A549 (cell line): ENCODE measurements at places on chromosomes 2 and 18. TPM values are rescaled to one million over a fixed set of nuclear protein-coding genes. Genes with fewer than 3 reads are reported as not detected.

DNA sequence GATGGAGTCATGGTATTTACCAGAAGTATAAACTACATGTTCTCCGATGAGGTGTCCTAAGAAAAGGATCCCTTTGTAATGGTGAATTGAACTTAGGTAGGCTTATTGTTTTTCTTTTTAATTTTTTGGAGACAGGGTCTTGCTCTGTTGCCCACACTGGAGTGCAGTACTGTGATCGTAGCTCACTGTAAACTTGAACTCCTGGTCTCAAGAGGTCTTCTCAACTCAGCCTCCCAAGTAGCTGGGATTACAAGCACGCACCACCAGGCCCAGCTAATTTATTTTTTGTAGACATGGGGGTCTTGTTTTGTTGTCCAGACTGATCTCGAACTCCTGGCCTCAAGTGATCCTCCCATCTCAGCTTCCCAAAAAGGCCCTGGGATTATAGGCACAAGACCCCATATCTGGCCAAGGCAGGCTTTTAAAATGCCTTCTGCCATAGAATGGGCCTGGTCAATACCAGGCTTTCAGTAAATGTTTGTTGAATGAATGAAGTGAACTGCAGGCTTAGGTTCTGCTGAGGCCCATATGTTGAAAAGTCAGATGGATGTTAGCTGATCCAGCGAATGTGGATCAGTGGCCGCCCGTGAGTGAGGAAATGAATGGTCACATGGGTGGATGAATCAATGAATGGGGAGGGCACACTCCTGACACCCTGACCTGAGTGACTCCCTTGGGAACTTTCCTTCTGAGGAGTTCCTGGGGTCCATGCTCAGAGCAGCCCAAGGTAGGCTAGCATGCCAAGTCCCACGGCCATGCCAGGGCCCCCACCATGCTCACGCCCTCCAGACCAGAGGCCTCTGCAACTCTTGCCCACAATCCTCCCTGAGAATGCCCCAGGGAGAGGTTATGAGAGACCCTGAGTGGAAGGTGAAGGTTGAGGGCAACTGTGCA is 118.0 kb upstream of the MYCN start:
- no peak for DNase-seq

DNA sequence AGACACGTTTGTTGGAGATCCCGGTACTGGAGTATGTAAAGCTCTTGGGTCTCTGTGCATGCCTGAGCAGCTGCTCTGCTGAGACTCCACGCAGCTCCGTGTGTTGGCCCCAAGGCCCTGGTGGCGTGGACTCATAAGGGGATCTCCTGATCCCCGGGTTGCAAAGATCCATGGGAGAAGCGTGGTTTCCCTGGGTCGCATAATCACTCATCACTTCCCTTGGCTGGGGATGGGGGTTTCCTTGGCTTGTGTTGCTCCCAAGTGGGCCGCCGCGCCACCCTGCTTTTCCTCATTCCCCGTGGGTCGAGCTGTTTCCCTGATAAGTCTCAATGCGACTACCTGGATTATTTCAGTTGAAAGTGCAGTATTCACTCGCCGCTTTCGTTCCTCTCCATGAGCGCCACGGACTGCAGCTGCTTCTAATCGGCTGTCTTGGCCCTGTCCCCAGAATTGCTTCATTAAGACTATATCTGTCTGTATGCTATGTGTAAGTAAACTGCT is 76.0 kb downstream of the EPC2 start:
- no peak for DNase-seq

DNA sequence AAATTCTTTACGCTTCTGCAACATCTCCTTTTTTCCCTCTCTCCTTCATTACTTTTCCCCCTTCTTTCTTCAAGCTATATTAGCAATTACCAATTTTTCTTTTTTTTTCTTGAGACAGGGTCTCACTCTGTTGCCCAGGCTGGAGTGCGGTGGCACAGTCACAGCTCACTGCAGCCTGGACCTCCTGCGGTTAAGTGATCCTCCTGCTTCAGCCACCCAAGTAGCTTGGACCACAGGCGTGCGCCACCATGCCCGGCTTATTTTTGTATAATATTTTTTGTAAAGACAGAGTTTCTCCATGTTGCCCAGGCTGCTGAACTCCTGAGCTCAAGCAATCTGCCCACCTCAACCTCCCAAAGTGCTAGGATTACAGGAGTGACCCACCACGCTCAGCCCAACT is 70.7 kb downstream of the EPG5 start:
- no peak for DNase-seq

GRCh38 chr2:159201360-159202063 is 85.0 kb downstream of the WDSUB1 start:
- DNase-seq: no peak

GRCh38 chr2:73089270-73090030 is 17.9 kb upstream of the SFXN5 start:
- peak; percentile 83 for DNase-seq

APLF gene
- 1.5 to 1.8 TPM (median 1.5 TPM) in 3 replicates for polyA plus RNA-seq

DNA sequence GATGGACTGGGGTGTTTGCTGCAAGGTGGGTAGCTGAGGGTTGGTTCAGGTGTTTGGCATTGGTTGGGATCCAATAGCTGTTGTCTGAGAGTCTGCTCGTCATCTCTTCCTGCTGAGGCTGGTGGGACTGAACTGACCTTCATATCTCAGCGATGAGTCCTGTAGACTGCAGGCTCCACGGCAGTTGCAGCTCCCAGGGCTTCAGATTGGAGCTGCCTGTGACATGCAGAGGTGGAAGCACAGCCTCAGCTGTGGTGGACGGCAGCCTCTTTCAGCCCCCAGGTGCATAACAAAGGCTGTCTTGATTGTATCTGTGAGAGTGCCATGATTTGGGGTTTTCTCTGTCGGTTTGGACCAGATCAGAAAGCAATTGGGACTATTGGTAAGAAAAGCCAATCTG is 3.9 kb upstream of the IL1R2 start:
- no peak for DNase-seq

GRCh38 chr2:241041589-241042158 is 43.3 kb downstream of the SNED1 start:
- DNase-seq: no peak
